ENCODE measurements at places on chromosomes 7 and 10.

GRCh38 chr10:34523017-34523767 is 291.9 kb downstream of the PARD3 start:
- DNase-seq, result no peak

DNA sequence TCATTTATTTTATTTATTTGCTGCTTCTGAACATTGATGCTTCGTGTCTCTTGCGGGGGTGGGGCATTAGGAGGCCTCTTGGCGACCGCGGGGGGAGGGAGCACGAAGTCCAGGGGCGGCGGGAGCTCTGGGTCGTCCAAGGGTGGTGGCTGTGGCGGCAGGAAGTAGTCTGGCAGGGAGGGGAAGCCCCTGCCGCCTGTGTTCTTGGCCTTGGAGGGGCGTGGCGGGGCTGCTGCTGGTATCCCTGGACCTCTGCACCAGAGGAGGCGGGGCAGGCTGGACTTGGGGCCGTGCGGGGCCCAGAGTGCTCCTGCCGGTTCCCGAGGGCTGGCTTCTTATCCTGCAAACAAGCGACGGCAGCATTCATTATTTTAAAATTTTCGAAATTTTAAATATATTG is 70.5 kb upstream of the ABI1 start:
- no peak for DNase-seq

GRCh38 chr10:91909117-91909677 is at the start of gene FGFBP3:
FGFBP3 (minus strand) TSS chr10:91909486; CDS start chr10:91908969, 517 bp downstream.
- peak; percentile 72 for DNase-seq

DNA sequence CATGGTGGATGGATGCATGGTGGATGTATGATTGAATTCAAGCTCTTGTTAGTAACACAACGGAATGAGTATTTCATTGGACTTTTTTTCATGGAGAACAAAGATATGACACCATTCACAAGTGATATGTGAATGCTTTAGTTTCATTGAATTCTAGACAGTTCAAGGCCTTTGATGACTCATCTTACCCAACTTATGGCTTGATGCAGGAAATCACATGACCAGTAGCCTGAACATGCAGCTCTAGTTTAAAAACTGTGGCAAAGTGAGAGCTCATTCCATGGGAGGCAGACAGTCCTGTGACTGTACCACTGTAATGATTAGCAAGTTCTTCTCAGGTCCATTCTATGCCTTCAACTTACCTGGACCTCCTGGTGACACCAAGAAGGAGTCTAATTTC is 1239.3 kb downstream of the TYW1 start:
- DNase-seq, result no peak

DNA sequence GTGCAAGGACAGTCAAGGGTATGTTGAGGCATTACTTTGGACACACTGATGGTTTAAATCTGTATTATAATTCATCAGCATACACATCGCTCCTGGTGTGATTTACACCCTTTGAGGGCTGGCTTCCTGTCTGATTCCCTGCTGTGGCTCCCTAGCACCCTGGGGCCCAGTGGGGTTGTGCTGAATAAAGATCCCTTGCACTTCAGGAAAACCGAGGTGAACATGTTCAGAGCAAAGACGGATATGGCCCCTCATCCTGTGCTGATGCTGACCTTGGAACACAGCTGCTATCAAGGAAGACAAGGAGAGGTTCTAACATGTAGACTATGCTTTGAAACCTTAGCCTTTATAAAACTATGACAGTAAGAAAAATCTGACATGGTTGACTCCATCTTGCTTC is 84.6 kb upstream of the UNC5B start:
- DNase-seq, result no peak

GRCh38 chr7:2936301-2936700 is 92.2 kb upstream of the GNA12 start:
- DNase-seq, result no peak

DNA sequence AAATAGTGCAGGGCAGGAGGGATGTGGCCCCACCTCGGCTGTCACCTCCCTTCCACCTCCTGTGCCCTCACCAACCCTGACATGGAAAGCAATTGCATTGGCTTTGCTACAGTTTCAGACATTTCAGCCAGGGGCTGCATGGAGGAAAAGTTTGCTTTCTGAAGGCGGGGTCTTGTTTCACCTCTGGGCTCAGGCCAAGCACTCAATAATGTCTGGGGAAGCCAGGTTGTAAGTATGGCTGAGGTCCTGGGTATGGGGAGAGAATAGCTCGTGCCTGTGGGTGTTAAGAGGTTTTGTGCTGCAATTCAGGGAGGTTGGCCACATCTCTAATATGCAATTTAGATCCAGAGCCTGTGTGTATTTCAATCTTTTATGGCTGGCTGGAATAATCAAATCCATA is 238.4 kb upstream of the MKI67 start:
- DNase-seq, result no peak

All from NCI-H1105 (cell line).